ENCODE measurements at places on chromosomes 7 and 10.

- no peak for DNase-seq
Observed at GRCh38 chr10:30819341-30820181, 190.0 kb upstream of the LYZL2 start.

DNA sequence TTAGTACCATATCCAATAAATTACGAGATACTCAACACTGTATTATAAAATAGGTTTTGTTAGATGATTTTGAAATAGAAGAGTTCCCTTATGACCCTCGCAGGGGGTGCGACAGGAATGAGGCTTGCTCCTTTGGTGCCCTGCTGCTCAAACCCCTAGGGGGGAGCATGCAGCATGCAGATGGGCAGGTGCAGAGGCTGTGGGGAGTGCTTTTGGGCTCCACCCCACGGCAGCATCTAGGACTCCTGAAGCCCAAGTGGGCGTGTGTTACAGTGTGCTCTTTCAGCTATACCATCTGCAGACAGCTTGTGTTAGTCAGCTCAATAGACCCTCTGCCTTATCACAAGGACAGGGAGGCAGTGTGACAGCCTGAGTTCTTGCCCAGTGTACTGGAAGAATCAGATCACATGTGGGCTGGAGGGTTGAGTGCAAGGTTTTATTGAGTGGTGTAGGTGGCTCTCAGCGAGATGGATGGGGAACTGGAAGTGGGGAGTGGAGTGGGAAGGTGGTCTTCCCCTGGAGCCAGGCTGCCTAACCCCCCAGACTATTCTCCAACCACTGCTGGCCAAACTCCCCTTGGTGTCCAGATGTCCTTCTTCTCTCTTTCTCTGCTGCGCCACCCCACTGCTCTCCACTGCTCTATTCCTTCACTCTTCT, 3.1 kb upstream of the MRC1 start:
- DNase-seq, result no peak

DNA sequence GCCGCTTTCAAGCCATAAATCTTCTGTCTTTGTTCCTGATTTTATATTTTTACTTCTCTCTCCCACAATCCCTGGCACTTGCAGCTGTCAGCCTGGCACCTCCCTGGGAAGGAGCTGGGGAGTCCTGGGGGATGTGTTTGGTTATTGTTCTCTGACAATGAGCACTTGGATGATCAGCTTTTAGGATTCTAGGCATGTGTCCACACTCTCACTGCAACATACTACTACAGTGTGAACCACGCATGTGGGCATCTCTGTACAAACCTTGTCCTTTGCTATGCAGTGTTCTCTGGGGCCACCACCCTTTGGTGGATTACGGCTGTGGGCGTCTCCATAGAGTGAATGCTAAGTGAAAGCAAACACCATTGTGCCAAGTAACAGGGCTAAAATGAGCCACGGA, 168.4 kb upstream of the KMT2E start:
- no peak for DNase-seq

DNA sequence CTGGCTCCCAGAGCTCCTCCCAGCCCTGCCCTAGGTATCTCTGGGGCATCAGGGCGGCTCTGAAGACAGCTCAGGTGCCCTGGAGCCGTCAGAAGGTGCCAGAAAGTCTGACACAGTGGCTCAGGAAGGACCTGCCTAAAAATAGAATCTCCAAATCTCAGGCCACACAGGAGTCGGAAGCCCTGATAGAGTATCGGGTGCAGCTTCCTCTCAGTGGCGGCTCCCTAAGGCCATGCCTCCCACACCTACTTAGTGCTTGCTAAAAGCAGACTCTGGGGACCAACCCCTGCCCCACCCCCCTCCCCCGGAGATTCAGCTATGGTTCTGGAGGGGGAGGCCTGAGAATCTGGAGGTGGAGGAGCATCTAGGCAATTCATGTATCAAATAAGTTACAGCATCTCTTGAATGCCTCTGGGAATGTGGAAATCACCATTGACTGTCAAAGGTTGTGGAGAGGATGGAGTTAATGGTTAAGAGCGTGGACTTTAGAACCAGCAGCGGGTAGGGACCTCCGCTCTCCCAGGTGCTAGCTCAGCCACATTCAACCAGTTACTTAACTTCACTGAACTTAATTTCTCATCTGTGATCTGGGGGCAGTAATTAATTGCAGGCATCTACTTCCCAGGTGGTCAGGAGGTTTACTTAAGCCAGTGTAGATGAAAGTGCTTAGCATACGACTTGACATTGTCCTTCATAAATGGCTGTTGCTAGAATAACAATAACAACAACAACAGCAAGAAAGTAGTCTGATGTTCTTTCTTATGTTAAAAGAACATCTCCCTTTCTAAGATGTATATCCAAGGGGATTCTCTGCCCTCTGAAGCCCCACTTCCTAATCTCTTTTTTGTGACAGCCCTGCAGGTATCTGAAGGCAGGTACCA, 38.6 kb upstream of the MXI1 start:
- no peak for DNase-seq

GRCh38 chr7:104964626-104965236, 49.3 kb upstream of the KMT2E start:
- DNase-seq, result no peak

- DNase-seq, result no peak
Observed at GRCh38 chr7:50145226-50145625, 52.2 kb upstream of the ZPBP start.

GRCh38 chr7:28330384-28331070, 81.8 kb upstream of the CREB5 start:
- DNase-seq, result no peak

DNA sequence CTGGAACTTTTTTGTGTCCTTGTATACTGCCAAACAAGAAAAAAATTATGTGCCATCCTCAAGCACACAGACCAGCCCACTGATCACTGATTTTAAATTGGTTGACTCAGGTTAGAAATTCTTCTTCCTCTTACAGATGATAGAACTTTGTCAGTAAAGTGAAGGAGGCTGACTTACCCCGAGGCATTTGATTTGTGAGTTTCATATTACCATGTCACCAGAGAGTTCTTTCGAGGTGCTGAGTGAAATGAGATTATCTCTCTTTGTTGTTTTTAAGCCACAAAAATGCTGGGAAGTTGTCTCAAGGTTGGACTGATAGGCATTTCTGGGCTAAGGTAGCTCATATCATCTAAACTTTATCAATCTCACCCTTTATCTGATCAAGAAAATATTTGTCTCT, 78.8 kb upstream of the FAM180A start:
- no peak for DNase-seq

GRCh38 chr10:43261578-43262396, 5.1 kb downstream of the RASGEF1A start:
- no peak for DNase-seq

DNA sequence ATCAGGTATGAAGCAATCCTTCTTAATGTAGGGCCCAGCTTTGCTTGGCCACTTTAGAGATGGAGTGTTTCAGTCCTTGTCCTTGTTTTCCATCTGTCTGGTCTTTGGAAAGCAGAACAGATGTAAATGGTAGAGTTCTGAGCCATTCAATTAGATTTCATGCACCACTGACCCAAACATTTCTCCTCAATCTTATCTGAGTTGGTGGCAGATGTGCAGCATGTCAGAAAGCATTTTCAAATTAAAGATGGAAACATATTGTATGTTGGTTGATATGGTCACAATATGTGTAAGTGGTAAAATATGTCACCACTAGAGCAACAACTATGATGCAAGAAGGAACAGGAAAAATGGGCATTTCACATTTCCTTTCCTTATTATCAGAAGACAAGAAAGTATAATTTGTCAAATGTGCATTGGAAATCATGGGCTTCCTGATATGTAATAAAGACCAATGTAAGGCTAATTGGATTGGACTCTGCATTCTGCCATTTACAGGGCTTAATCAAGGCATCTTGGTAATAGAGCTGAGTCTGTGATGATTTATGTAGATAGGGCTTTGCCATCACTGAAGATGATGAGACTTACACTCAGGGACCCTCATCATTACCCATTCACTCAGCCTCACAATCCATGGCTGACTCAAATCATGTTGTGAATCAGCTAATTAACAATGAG, 750.7 kb downstream of the NRG3 start:
- DNase-seq, result no peak

GRCh38 chr7:113076703-113077102, 9.9 kb downstream of the GPR85 start:
- no peak for DNase-seq

DNA sequence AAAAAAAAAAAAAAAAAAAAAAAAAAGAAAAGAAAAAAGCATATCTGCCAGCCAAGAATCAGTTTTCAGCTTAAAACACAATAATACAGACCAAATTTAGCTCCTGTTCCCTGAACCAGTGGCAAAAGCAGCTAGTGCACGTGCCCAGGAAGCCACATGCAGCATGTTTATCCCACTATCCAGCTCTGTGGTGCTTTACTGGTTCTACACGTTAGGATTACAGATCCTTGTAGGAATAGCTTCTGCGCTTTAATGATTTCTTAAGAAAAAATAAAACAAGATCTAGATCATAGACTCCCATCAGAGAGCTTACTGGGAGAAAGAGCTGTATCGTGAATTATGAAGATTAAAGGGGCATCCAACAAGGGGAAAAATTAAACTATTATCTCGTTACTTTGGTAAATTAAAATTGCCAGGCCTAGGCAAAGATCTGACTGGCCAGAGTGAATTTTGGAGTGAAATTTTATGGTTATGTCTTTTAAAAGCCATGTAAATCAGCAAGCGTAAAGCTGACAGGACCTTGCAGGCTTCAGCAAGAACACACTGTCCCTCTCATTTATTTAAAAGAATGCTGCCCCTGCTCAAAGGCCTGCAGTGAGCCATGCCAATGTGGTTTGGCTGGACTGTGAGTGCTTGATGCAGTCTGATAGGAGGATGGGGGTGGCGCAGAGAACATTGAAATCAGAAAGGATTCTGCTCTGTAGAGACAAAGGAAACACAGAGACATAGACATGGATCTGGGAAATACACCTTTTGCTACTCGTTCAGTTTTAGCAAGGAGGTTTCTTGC, 177.3 kb upstream of the PHYHIPL start:
- no peak for DNase-seq
